Endothelial cell of umbilical vein (primary cell): ENCODE measurements at places on chromosomes 2 and 18. TPM values are rescaled to one million over a fixed set of nuclear protein-coding genes. Genes with fewer than 3 reads are reported as not detected.

ALPI gene
- total RNA-seq, result not detected in 2 replicates

GORASP2 gene
- total RNA-seq, result 93.7 and 104 TPM in 2 replicates

IDH1 gene
- 107 and 124 TPM in 2 replicates for total RNA-seq

SP100 gene
- total RNA-seq, result 90.6 and 108 TPM in 2 replicates

CROCC2 gene
- not detected in 2 replicates for total RNA-seq

SMARCAL1 gene
- 28.2 and 30.7 TPM in 2 replicates for total RNA-seq

SERPINB3 gene
- total RNA-seq, result not detected in 2 replicates

SLC35F6 gene
- 36.6 and 39.8 TPM in 2 replicates for total RNA-seq
